Smooth muscle cell of the brain vasculature (primary cell): ENCODE measurements at places on chromosomes 11 and 22.

GRCh38 chr11:19276859-19277808 lies 36.4 kb upstream of the E2F8 start:
- no peak for DNase-seq

- DNase-seq, result no peak
Measured at GRCh38 chr11:9951807-9952206, 287.9 kb downstream of the SWAP70 start.

DNA sequence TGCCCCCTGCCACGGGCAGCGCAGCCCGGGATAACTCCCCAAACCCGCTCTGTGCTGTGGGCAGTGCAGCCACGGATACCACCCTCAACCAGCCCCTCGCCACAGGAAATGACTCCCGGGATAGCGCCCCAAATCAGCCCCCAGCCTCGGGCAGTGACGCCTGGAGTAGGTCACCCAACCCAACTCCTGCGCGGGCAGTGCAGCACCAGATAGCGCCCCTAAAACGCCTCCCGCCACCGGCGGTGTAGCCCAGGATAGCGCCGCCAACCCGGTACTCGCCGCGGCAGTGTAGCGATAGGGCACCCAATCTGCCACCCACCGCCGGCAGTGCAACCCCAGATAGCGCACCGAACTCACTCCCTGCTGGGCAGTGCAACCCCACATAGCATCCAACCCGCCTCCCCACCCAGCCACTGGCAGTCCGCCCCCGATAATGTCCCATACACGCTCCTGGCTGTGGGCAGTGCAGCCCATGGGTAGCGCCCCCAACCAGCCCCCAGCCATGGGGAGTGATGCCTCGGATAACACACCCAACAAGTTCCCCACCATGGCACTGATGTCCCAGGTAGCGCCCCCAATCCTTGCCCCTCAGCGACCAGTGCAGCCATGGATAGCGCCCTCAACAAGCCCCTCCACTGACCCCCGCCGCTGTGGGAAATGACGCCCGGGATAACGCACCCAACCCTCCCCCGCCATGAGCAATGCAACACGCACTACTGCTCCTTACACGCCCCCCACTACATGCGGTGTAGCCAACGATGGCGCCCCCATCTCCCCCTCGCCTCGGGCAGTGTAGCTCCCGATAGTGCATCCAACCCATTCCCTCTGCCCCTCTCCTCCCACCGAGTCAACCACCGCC lies 1.5 kb downstream of the RFPL2 start:
- no peak for DNase-seq

DNA sequence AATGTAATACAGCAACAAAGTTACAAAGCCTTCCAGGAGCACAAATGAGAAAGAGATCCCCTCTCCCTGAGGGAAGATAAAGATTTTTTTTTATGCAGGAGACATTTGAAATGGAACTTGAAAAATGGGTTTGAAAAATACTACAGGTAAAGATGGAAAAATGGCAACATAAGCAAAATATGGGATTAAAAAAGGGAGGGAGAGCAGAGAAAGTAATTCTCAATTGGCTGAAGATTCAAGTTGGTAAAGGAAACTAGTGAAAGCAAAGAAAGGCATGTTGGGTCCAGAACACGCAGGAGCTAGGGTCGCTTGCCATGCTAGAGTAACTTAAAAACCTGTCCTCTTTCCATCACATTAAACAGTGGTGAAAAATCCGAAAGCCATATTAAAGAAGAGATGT lies 1.5 kb downstream of the ZW10 start:
- DNase-seq, result no peak

DNA sequence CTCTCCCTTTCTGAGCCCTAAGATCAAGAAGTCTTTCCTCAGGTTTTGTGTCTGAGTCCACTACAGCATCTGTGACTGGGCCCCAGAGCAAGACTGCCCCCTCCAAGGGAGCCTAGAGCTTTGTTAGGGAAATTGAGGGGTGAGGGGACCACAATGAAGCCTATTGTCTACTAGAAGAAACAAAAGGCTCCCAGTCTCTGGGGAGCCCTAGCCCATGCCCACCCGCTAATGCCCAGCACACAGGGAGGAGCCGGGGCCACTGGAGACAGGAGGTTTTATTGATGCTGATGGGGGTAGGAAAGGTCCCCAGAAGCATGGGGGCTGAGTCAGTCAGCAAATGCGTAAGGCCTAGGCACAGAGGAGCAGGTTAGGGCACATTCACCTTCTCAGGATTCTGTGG lies 14.0 kb downstream of the RHOG start:
- no peak for DNase-seq

GRCh38 chr22:49609207-49609876 lies 218.3 kb downstream of the BRD1 start:
- no peak for DNase-seq

- no peak for DNase-seq
Measured at GRCh38 chr22:42367980-42368378, 64.2 kb downstream of the NFAM1 start.

- no peak for DNase-seq
Measured at GRCh38 chr11:12215181-12215593, 104.8 kb downstream of the MICAL2 start.

DNA sequence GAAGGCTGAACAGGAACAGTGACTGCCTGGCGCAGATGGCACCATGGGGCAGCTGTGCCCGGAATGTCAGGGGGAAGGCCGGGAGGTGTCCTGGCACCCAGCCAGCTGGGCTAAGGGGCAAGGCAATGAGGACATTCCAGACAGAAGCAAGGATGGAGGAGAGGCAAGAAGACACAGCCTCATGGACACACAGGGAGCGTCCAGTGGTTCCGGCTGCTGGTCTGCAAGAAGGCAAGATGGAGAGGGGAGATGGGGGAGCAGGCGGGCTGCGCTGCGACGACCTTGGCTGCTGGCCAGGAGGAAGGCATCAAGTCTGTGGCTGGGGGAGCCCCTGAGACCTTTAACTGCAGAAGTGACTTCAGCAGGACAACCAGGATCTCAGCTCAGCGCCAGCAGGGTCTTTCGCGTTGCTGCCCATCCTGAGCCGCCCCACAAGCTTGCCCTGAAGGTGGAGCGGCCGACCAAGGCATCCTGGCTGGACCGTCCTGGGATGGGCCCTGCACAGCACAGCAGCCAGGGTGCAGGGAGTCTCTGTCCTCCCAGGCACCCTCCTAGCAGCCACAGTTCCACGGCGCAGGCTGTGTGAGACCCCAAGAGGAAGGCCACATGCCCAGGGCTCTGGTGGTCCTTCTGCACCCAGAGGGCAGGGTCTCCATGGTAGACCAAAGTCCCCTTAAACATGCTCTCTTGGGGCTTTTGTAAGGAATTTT lies 531.7 kb downstream of the BRD1 start:
- no peak for DNase-seq

DNA sequence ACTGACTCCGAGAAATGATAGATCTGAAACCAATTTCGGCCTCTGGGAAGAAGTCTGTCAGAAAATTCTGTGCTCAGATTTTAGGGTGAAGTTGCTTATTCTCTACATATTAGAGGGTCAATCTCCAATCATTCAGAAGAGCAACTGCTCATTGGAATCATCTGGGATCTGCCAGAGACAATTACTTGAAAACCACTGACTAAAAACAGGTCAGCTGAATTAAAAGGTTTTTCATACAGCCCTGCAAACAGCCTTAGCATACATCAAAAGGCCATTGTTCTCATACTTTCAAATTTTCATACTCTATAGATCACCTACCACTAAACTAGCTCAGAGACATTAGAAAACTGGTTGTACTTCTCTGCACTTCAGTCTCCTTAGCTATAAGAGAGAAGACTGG lies 289.7 kb upstream of the PITPNB start:
- DNase-seq, result no peak

GRCh38 chr11:69292221-69292648 lies 1.7 kb upstream of the MYEOV start:
- no peak for DNase-seq

GRCh38 chr11:57399221-57399620 lies 8.8 kb upstream of the PRG2 start:
- DNase-seq, result no peak

- no peak for DNase-seq
Measured at GRCh38 chr11:125286486-125286885, 121.9 kb downstream of the PKNOX2 start.

- DNase-seq, result no peak
Measured at GRCh38 chr11:103529181-103529684, 420.0 kb downstream of the DYNC2H1 start.

DNA sequence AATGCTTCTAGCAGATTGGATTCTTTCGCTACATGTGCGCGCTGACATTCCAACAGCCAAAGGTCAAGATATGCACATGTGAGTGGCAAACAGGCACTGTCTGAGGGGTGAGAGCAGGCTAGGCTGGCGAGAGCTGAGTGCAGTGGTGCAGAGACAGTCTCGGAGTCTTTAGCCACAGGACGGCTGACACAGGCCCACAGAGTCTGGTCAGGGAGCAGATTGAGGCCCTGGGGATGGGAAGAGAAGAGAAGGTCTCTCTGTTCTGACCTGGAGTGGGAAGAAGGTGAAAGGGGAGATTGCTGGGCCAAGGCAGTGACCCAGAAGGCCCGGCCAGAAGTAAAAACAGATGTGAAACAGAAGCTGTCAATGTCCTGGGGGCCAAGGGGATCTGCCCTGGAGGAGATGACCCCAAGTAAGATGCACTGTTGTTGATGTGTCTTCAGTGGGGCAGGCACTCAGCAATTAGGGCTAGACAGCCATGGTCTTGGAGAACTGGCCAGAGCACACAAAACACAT lies 197.8 kb downstream of the ETS1 start:
- no peak for DNase-seq

DNA sequence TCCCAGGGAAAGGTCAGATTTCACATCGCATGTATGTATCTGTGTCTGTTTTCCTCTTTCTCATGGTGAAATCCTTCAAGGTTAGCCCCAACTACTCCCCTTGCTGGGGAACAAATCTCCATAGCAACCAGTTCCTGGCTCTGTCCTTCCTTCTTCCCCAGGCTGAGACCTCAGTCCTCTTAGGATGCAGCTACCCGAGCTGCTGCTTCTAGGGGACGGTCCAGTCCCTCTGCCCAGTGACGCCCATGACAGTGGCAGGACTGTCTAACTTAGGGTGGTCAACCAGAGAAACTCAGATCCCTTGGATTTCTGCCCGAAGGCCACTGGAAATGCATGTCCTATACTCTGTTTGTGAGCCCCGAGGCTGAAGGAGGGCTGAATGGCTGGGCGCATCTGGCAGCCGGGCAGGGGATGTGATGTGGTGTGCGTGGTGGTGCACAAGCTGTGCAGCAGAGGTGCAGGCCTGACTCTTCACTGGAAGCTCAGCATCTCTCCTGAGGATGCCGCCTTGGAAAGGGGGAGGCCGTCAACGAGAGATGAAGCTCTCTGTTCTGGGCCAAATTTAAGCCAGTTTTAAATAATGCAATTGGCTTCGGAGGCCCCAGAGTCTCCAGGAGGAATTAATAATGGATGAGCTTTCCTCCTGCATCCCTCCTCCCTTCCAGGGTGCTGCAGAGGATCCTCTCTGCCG lies 118.7 kb upstream of the B3GAT1 start:
- DNase-seq, result no peak

DNA sequence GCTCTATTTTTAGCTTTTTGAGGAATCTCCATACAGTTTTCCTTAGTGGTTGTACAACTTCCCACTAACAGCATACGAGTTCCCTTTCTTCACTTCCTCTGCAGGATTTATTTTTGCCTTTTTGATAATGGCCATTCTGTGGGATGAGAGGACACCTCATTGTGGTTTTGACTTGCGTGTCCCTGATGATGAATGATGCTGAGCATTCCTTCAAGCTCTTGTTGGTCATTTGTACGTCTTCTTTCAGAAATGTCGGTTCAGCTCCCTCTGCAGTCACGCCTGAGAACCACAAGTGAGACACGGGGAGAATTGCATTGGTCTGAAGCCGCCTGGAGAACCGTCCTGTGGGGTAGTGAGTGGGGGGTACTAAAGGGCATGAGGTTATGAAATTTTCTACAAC lies 2.0 kb upstream of the KRTAP5-10 start:
- DNase-seq, result no peak

DNA sequence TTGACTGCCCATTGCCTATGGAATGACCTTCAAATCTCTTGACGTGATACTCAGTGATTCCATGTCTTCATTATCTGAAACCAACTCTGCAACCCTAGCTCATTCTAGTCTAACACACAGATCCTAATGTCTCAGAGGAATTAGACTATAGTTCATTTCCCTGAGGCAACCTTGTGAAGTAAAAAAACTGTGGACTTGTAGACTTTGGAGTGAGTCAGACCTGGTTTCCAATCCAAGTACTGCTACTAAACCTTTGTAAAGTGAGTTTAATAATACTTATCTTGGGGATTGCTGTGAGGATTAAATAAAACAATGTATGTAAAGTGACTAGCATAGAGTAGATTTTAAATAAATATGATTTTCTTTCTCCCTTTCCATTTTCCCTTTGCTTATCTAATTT lies 226.1 kb downstream of the BLID start:
- no peak for DNase-seq

- DNase-seq, result no peak
Measured at GRCh38 chr22:33811686-33812085, 108.6 kb downstream of the LARGE1 start.
